ENCODE measurements at places on chromosomes 5 and 9.

GRCh38 chr5:42242881-42243485 lies 180.3 kb upstream of the GHR start:
- DNase-seq, result no peak

- no peak for DNase-seq
Observed at GRCh38 chr5:143106174-143106573, 297.3 kb downstream of the NR3C1 start.

DNA sequence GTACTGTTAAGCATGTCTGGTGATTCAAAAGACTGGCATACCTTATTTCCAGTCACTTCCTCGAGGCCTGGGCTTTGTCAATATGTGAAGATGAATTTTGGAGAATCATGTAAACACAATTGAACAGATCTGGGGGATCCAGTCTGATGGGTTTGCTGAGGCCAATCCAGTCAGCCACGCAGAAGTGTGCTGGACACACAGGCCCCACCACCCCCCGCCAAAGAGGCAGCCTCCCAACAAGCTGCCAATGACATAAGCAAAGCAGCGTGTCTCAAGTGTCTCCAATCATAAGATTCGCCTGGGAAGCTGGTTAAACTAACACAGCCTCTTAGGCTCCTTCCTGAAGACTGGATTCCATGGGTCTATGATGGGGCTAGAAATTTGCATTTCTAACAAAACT lies 192.9 kb upstream of the KLF9 start:
- DNase-seq, result no peak

DNA sequence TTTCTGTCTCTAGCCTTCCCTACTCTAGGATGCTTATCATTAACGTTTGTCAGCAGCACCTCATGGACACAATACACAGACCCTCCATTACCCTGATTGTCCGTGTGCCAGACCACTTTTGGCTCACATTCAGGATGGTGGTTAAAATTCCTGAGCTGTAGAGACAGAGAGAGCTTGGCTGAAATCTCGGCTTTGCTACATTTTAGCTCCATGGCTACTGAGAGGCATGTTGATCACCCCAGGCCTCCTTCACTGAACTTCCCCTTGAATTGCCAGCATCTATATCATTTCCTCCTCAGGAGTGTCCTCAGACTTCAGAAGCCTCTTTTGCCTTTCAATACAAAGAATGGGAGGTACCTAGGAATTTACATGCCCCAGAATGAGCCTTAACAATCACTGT lies 104.7 kb upstream of the ISL1 start:
- no peak for DNase-seq

DNA sequence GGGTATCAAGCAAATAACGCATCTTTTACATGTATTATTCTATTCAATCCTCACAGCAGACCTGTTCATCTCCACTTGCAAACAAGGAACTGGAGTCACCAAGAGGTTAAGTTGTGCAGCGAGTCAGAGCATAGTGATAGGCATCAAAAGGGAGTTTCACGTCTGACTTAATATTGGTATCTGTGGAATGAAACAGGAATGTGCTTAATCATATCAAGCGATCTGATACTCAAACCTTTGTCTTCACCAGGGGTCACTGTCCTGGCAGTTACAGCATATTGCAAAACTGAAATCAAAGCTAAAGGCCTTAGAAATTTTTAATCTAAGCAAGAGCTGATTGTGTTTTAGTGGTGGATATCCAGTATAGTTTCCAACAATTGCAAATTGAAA lies 271.6 kb downstream of the PLK2 start:
- DNase-seq, result no peak

- DNase-seq, result no peak
Observed at GRCh38 chr5:54769072-54769471, 216.3 kb downstream of the ESM1 start.

DNA sequence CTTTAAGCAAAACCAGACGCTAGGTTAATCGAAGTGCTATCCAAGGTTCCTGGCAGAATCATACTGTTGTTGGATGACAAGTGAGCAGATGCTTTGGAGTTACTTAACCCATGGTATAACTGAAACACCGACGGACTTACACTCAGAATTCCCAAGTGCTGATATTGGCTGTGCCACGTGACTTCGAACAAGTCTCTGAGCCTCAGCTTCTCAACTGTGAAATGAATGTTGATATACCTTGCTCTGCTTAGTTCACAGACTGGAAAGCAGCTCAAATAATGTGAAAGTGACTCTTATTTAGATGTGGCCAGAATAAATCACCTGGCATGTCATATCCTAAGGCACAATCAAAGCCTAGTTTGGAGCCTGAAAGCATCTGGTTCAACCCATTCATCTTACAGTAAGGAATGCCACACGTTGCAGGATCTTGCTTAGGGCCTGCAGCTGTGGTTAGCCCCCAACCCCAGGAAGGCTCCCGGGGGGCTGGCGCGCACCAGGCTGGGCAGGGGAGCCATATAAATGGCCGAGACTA lies 759 bp downstream of the GEMIN5 start:
- DNase-seq, result no peak

Data from NCI-H1417 treated with DMSO at 0.1 percent for 48 hours (cell line).